Stimulated activated naive CD8-positive, alpha-beta T cell treated with anti-CD3 and anti-CD28 coated beads, Interleukin-15, amount 100 ng/mL, for 72 hours (primary cell): ENCODE measurements at places on chromosomes 7 and 10.

- DNase-seq: no peak
These were observed 207.3 kb downstream of the CXCL12 start for GRCh38 chr10:44177610-44178009.

DNA sequence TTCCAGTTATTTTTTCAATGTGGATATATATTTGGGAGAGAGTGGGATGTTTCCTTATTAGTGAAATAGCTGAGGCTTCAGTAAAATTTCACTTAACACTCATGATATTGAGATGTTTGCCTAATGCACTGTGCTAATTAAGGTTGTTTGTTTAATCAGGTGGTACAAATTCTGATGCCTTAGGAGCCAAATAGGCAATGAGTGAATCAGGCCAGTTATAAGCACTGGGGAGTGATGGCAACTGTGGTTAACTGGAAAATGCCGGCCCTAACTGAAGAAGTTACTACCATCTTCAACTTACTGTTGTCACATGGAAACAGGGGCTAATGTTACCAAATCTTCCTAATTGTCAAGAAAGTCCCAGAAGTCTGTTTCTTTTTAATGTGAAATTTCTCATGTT, 32.0 kb downstream of the VCL start:
- DNase-seq: no peak

GRCh38 chr7:15305002-15305600, 256.7 kb downstream of the AGMO start:
- no peak for DNase-seq

DNA sequence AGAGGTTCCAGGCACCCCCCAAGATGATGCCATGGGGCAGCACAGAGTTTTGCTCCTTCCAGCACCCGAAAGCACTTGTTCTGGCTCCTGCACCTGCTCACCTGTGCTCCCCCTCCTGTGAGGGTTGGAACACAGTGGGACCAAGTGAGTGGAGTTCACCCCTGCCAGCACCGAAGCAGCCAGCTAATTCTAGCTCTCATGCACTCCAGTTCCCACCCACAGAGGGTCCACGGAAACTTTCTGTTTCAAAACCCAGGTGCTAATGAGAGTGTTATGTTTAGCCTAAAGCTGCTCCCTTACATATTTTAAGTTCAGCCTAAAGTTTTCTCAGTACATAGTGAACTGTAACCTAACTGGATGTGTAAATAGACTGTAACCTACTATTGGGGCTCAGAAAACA, 42.6 kb upstream of the SLC35G1 start:
- no peak for DNase-seq

DNA sequence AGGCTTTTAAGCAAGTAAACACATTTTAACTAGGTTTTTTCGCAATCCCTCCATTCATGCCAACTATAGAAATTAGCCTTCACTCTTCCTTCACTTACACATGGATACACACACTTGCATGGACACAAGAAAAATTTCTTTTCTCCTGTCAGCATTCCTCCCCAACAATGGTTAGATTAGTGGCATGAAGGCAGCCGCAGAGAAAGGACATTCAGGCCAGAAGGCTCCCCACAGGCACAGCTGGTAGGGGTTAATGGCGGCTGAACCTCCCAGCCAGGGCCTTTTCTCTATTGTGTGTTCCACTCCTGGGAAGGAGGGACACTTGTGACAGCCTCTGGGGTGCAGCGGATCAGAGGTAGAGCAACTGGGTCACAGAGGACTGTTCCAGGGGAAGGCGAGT, 255.0 kb upstream of the SP8 start:
- no peak for DNase-seq

- DNase-seq: no peak
These were observed 1.0 kb upstream of the KNDC1 start for GRCh38 chr10:133158756-133159610.

GRCh38 chr7:55489552-55489951, 82.8 kb downstream of the VOPP1 start:
- DNase-seq: no peak
